Fibroblast of lung (primary cell): ENCODE measurements at places on chromosomes 2 and 18. TPM values are rescaled to one million over a fixed set of nuclear protein-coding genes. Genes with fewer than 3 reads are reported as not detected.

- no peaks in the 10 kb centered on the region for H3K36me3 ChIP-seq
- DNase-seq: no peak
- H3K27ac ChIP-seq: no peak overlapping the region
- no peaks in the 10 kb centered on the region for H3K4me1 ChIP-seq
- H3K4me3 ChIP-seq: no peak overlapping the region
Measured at GRCh38 chr2:219490600-219491130, 8.0 kb upstream of the GMPPA start.

DNA sequence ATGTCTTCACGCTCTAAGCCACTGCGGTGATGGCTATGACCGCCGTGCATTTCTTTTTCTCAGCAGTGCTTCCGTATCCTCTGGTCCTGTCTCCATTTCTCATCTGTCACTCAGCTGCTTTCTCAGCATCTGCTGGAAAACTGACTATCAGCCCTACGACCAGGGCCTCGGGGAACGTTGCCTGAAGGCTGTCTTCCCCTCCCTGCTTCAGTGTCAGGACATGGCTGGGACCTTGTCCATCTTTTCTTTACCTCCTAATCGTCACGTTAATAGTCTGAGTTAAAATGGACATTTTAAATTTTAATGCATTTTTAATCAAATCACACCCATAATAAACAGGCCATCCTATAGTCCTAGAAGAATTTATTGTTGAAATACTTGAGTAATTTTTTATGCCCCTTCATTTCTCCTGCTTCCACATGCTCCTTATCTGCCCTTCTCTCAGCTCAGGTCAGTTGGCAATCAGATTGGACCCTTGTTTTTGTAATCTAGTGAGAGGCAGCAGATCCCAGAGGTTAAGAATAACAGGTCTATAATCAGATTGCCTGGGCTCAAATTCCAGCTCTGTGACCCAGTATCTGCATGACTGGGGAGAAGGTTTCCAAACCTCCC is 250.2 kb upstream of the SIX3 start:
- no peaks in the 10 kb centered on the region for H3K36me3 ChIP-seq
- H3K27me3 ChIP-seq: no peaks in the 10 kb centered on the region
- no peaks in the 10 kb centered on the region for H3K4me1 ChIP-seq
- H3K27ac ChIP-seq: no peak overlapping the region

- H3K36me3 ChIP-seq: no peaks in the 10 kb centered on the region
- H3K27ac ChIP-seq: no peak overlapping the region
- H3K4me1 ChIP-seq: peaks cover 21% of the 10 kb centered on the region
- H3K4me3 ChIP-seq: no peak overlapping the region
- DNase-seq: no peak
Measured at GRCh38 chr2:111705239-111705638, 178.8 kb downstream of the ANAPC1 start.

- no peaks in the 10 kb centered on the region for H3K36me3 ChIP-seq
- H3K27me3 ChIP-seq: no peaks in the 10 kb centered on the region
- no peaks in the 10 kb centered on the region for H3K4me1 ChIP-seq
Measured at GRCh38 chr2:51105811-51106210, 73.9 kb upstream of the NRXN1 start.

The TWIST2 gene
- polyA plus RNA-seq: 85.2 and 97.7 TPM in 2 replicates

DNA sequence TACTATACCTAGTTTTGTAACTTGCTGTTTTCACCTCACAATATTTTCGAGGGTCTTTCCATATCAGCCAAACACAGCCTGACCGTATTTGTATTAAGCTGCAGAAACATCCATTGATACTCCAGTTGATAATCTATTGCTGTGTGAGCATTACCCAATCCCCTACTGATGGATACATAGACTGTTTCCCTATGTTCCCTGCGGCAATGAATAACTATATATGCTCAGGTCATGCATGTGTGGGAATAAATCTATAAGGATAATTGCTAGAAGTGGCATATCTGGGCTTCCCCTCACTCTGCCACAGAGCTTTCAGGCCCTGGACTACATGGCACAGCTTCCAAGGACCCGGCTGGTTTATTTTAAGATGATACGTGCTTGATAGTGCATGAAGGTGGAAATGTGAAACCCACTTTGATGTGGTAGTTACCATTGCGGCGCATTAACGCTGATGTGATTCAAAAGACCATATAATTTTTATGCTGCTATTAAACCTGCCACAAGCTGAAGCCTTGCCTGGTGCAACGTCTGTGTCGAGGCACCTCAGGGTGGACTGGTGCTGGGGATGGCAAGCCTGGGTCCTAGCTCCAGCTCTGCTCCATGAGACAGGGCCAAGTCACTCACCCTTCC is 130.8 kb upstream of the MSH6 start:
- peaks cover 8% of the 10 kb centered on the region for H3K27me3 ChIP-seq
- H3K4me3 ChIP-seq: no peak overlapping the region
- no peaks in the 10 kb centered on the region for H3K36me3 ChIP-seq
- DNase-seq: no peak

DNA sequence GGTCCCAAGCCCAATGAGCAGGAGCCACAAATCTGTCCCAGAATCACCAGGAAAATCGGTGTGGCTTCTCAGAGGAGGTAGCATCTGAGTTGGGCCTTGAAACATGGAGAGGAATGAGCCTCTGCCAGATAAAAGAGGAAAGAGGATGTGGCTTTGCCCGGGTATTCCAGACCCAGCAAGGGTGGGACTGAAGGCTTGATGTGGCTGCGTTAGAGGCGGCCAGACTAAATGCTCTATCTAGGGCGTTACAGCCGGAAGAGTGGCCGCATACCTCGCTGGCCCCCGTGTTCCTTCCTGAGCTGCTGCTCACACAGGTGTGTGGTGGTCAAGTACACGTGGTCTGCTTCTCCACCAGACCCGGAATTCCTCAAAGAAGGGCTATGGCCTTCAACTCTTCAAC is 33.9 kb upstream of the POMC start:
- no peaks in the 10 kb centered on the region for H3K27me3 ChIP-seq
- no peak overlapping the region for H3K27ac ChIP-seq
- H3K4me3 ChIP-seq: no peak overlapping the region
- DNase-seq: no peak
